ENCODE measurements at places on chromosomes 3 and 15.

DNA sequence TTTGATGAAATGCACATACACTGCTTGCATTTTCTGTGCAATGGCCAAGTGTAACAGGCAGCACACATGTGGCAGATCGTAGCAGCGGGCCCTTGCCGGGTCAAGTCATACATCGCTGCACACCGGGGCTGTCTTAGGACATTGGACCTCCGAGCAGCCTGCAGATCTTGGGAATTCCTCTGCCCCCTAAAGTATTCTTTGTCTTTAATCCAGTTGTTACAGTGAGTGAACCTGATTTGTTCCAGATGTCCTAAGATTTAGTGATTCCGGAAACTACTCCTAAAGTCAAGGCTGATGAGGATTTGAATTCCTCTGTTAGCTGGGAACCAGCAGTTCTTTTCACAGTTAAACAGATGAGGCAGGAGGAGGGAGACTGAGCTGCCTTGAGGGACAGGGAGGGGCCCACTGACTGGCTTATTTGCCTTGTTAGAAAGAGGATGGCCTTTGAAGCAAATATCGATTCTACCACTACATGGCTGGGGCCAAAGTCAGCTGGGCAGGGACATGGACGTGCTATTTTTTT is 190.7 kb upstream of the CTDSPL start:
- DNase-seq, result no peak

DNA sequence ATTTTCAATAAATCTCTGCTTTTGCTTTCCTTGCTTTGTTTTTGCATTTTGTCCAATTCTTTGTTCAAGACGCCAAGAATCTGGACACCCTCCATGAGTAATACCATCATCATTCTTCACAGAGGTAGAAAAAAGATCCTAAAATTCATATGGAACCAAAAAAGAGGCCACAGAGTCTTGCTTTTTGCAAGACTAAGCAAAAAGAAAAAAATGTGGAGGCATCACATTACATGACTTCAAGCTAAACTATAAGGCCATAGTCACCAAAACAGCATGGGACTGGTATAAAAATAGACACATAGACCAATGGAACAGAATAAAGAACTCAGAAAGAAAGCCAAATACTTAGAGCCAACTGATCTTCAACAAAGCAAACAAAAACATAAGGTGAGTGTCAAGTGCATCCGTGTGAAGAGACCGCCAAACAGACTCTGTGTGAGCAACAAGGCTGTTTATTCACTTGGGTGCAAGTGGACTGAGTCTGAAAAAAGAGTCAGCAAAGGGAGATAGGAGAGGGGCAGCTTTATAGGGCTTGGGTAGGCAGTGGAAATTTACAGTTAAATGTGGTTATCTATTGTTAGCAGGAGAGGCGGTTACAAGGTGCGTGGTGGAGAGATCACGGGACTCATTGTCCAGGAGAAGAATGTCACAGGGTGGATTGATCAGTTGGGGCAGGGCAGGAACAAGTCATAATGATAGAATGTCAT is 10.9 kb downstream of the STRIT1 start:
- DNase-seq, result no peak

GRCh38 chr15:70703096-70703878 is 60.1 kb downstream of the UACA start:
- DNase-seq, result no peak

DNA sequence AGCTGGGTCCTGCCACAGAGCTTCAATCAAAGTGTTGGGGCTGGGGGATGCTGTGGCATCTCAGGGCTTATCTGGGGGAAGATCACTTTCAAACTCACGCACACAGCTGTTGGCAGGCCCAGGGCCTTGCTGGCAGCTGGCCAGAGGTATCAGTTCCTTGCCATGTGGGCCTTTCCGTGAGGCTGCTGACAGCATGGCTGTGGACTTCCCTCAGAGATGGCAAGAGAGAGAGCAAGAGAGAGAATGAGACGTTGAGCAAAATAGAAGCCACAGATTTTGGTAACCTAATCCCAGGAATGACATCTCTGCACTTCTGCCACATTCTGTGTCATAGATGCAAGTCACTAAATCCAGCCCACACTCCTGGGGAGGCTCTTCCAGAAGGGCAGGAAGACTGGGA is 91.0 kb downstream of the TPRG1 start:
- DNase-seq, result peak; percentile 28

DNA sequence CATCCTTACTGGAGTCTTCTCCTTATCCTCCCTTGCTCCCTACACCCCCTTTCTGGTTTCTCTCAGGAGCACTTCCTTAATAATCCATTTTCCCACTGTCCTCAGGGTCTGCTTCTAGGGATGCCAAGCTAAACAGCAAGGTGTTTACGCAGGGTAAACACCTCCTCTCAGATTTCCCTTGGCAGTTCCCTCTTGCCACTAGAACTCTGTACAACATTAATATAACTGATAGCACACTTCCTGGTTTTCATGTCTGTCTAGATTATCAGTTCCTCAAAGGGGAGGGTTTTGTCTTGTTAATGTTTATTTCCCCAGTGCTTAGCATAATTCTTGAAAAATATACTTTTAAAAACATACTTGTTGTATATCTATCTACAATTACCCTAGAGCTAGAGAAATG is 118.0 kb upstream of the SLC24A5 start:
- no peak for DNase-seq

DNA sequence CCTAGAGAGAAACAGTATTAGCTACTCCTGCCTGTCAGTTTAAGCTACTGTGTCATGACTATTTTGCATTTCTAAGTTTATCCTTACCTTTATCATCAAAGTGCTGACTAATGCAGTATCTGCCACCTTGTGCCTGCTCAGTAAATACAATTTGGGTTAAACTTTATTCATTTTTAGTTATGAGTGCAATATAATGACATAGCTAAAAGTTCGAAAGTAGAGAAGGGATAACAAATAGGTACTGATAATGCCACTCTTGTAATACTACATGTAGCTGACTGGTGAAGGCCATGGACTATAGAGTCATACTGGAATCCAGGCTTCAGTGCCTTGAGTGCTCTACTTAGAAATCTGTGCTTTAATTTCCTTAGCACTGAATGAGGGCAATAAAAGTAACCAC is 480.8 kb upstream of the TPRG1 start:
- no peak for DNase-seq

All from NCI-H1105 (cell line).